Glutamatergic neuron (in vitro differentiated cells): ENCODE measurements at places on chromosomes 2 and 18.
A peak's percentile ranks its signal among the peaks of the same experiment; 100 is the strongest.

- peaks cover 28% of the 10 kb centered on the region for H3K4me1 ChIP-seq
- DNase-seq = no peak
These were observed 524.2 kb upstream of the TCF4 start for GRCh38 chr18:56112013-56112749.

GRCh38 chr18:77168811-77169311 is 36.3 kb upstream of the MBP start:
- peak overlapping the region; percentile 49 for H3K4me3 ChIP-seq
- no peaks in the 10 kb centered on the region for H3K36me3 ChIP-seq
- peaks cover 56% of the 10 kb centered on the region for H3K4me1 ChIP-seq
- peaks cover 15% of the 10 kb centered on the region for H3K27me3 ChIP-seq

- no peak for DNase-seq
- no peak overlapping the region for H3K27ac ChIP-seq
- H3K36me3 ChIP-seq = no peaks in the 10 kb centered on the region
- peaks cover 25% of the 10 kb centered on the region for H3K4me1 ChIP-seq
- no peaks in the 10 kb centered on the region for H3K27me3 ChIP-seq
- no peak overlapping the region for H3K4me3 ChIP-seq
These were observed 244.5 kb downstream of the TCF4 start for GRCh38 chr18:55343396-55344073.

GRCh38 chr2:238939521-238940403 is 91.9 kb downstream of the TWIST2 start:
- no peaks in the 10 kb centered on the region for H3K36me3 ChIP-seq
- no peak for DNase-seq
- H3K4me3 ChIP-seq = no peak overlapping the region
- H3K4me1 ChIP-seq = no peaks in the 10 kb centered on the region

DNA sequence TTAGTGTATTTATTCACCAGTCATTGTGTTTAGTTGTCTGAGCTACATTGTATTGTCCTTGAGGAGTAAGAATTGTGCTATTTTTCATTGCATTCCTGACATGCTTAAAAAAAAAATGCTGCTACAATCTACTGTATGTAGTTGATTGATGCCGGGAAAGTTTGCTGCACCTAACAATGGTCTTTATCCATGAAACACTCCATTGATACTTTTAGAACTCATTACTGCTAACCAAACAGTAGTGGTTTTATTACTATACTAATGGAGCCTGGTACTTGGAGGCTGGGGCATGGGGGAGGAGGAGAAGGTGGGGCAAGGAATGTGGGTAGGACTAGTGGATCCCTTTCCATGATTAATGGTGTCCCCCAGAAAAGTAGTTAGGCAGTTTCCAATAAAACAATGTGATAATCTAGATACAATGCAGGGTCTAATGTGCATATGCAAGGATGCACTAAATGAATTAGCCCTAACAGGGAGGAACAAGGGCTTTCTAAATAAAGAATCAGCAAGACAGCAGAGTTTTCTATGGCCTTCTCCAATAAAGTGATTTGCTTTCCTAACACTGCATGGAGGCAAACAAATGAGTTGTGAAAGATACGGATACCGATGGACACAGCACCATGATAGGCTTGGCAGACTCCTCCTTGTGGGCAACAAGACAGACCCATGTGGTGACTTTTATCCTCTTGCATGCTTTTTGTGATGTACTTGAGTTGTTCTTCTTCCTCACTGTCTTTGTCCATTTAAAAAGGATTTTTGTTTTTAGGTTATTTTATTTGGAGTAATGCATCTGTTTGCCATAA is 78.5 kb downstream of the FMNL2 start:
- no peak for DNase-seq
- no peak overlapping the region for H3K27ac ChIP-seq
- H3K4me1 ChIP-seq = peaks cover 68% of the 10 kb centered on the region
- H3K27me3 ChIP-seq = no peaks in the 10 kb centered on the region

- no peak for DNase-seq
- no peaks in the 10 kb centered on the region for H3K4me1 ChIP-seq
- no peak overlapping the region for H3K27ac ChIP-seq
- H3K27me3 ChIP-seq = no peaks in the 10 kb centered on the region
- no peaks in the 10 kb centered on the region for H3K36me3 ChIP-seq
- H3K4me3 ChIP-seq = no peak overlapping the region
These were observed 25.9 kb upstream of the SULT1C4 start for GRCh38 chr2:108351889-108352288.

DNA sequence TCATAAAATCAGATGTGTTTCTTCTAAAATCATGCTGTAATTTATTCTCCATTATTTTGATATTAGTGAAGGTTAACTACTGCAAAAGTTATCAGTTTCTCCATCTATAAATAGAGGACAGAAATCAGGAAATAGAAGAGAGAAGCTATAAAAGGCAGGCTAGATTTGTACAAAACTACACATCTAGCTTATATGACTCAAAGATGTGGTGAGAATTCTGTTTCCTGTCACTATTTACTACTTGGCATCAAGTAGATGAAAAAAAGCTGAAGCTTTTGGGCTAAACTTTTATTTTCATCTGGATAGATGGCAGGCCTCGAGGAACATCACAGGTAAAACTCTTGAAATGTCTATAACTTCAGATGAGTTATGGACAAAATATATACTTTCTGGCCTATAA is 49.8 kb upstream of the NAB1 start:
- no peak for DNase-seq
- no peak overlapping the region for H3K27ac ChIP-seq
- H3K4me3 ChIP-seq = no peak overlapping the region
- H3K36me3 ChIP-seq = no peaks in the 10 kb centered on the region
- H3K27me3 ChIP-seq = no peaks in the 10 kb centered on the region

GRCh38 chr18:45806226-45806625 is 19.2 kb upstream of the SIGLEC15 start:
- no peak for DNase-seq
- no peaks in the 10 kb centered on the region for H3K27me3 ChIP-seq
- peaks cover 5% of the 10 kb centered on the region for H3K4me1 ChIP-seq
- peak overlapping the region; percentile 18 for H3K4me3 ChIP-seq
- H3K27ac ChIP-seq = peak overlapping the region; percentile 78
- H3K36me3 ChIP-seq = peaks cover 15% of the 10 kb centered on the region

- H3K36me3 ChIP-seq = no peaks in the 10 kb centered on the region
- no peaks in the 10 kb centered on the region for H3K4me1 ChIP-seq
- no peaks in the 10 kb centered on the region for H3K27me3 ChIP-seq
These were observed 19.2 kb upstream of the XPO1 start for GRCh38 chr2:61557381-61557780.

- H3K27me3 ChIP-seq = no peaks in the 10 kb centered on the region
- H3K36me3 ChIP-seq = peaks cover 4% of the 10 kb centered on the region
- H3K4me3 ChIP-seq = no peak overlapping the region
These were observed 180.0 kb downstream of the NAPG start for GRCh38 chr18:10705786-10706185.

DNA sequence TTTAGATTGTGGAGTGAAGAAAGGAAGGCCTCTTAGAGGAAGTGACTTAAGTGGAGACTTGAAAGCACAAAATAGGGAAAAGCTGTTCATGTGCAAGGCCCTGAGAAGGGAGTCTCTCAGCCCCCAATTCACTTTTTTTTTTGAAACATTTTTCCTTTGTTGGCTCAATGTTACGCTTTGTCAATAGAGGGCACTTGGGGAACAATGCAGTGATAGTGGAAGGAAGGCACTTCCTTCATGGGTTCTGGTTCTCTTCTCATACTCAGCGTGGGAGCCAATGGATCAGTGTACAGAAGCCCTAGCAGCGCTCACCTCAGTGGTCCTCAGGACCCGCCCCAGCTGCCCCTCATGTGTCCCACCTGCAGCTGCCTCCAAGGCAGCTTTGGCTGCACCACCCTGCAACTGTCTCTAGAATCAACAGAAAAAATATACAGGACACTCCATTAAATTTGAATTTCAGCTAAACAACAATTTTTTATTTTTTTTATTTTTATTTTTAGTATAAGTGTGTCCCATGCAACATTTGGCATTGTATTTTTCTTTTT is 8.6 kb upstream of the C2orf42 start:
- no peak for DNase-seq
- no peaks in the 10 kb centered on the region for H3K27me3 ChIP-seq
- no peak overlapping the region for H3K4me3 ChIP-seq
- H3K36me3 ChIP-seq = peaks cover 4% of the 10 kb centered on the region
- no peaks in the 10 kb centered on the region for H3K4me1 ChIP-seq
- no peak overlapping the region for H3K27ac ChIP-seq

DNA sequence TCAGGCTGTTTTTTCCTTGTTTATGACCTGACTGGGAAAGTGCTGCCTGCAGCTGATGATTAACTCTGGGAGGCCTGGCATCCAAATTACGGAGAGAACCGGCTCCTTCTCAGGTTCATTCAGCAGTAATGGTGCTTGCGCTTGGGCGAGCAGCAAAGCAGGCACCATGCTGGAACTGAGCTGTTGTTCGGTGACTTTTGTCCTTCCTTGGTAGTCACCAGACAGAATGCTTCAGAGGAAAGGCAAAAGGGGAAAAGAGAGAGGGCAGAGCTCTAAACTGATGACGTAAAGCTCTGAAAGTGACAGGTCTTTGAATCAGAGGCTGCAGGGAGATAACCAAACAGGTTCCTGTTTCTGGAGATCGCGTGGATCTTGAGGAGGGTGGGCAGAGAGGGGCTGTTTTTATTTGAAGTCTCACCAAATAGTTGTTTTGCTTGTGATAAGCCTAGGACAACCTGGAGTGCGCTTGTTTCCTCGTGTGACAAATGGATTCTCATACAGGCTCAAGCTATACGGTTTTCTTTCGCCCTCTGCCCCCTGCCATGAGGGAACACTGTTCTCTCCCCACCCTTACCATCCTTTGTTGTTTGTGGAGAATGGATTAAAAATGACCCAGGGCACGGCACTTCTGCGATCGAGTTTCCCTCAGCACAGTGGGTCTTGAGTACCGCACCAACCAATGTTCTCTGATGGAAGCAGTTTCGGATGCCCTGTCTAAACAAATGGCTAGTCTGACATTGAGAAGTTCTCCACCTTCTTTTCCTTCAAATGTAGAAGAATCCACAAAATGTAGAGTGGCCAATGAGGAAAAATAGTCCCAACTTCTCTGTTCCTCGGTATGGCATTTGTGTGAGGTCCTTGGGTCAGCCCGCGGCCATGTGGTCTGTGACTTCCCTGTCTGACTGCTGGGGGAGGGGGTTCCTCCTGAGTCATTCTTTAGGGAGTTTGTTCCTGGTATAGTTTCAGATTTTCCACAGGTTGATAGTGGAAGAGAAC is 1.3 kb downstream of the RASGRP3 start:
- no peak overlapping the region for H3K4me3 ChIP-seq
- no peaks in the 10 kb centered on the region for H3K27me3 ChIP-seq
- no peak overlapping the region for H3K27ac ChIP-seq
- no peak for DNase-seq
- H3K4me1 ChIP-seq = peaks cover 8% of the 10 kb centered on the region

DNA sequence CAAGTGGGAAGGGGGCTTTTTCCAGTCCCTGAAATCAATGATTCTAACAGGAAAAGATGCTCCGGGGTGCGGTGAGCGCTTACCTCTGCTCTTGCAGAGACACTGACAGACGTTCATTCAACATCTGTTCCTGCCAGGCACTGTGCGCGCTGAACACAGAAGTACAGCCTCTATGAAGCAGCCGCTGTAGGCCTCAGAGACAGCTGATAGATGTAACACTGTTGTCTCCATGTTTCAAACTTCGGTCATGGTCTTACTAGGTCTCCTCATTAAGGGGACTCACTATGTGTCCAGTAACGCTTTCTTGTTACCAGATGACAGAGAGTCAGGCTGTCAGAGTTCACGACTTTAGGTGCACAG is 649 bp upstream of the CLIP4 start:
- DNase-seq = peak; percentile 37
- peaks cover 7% of the 10 kb centered on the region for H3K27me3 ChIP-seq
- peaks cover 9% of the 10 kb centered on the region for H3K4me1 ChIP-seq
- peak overlapping the region; percentile 92 for H3K4me3 ChIP-seq
- peak overlapping the region; percentile 85 for H3K27ac ChIP-seq
- no peaks in the 10 kb centered on the region for H3K36me3 ChIP-seq

- H3K27me3 ChIP-seq = no peaks in the 10 kb centered on the region
- no peaks in the 10 kb centered on the region for H3K36me3 ChIP-seq
- H3K27ac ChIP-seq = no peak overlapping the region
- no peak for DNase-seq
These were observed 96.7 kb upstream of the SLC39A10 start for GRCh38 chr2:195560209-195560895.

DNA sequence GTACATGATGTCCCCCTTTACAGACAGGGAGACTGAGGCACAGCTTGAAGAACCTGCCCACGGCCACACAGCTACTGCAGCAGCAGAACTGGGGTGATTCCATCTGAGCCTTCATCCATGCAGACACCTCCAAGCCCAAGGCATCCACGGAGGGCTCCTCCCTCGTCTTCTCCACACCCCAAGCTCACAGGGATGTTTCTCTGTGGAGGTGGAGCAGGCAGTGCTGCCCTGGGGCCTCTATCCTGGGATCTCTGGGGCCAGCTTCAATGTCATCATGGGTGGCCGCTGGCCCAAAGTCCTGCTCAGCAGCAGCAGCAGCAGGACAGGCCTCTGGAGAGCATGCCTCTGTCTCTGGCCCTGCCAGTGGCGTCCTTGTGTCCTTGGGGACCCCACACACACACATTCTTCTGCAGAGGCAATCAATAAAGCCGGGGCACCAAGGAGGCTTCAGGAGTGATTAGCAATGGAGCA is 31.2 kb downstream of the ADI1 start:
- H3K4me1 ChIP-seq = peaks cover 11% of the 10 kb centered on the region
- peaks cover 5% of the 10 kb centered on the region for H3K27me3 ChIP-seq
- H3K4me3 ChIP-seq = no peak overlapping the region
- H3K36me3 ChIP-seq = peaks cover 16% of the 10 kb centered on the region

- no peak overlapping the region for H3K4me3 ChIP-seq
- H3K27ac ChIP-seq = no peak overlapping the region
- H3K27me3 ChIP-seq = no peaks in the 10 kb centered on the region
- no peaks in the 10 kb centered on the region for H3K4me1 ChIP-seq
These were observed 28.4 kb downstream of the MEX3C start for GRCh38 chr18:51168960-51169662.

DNA sequence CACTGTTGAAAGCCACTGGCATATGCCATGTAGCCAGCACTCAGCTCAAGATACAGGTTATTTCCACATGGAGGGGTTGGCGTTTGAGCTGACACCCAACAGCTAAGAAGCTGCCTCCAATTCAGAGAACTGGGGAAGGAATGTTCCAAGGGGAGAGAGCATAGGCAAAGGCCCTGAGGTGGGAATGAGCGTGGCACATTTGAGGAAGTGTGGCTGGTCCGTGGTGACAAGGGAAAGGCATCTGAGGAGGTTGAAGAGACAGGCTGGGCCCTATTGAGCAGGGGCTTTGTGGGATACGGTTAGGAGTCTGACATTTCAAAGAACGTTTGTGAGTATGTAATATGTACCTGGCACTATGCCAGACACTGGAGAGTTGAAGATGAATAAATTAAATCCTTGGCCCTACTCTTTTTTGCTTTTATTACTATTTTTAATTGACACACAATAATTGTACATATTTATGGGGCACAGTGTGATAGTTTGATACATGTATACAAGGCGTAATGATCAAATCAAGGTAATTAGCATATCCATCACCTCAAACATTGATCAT is 27.6 kb upstream of the TMBIM1 start:
- no peaks in the 10 kb centered on the region for H3K36me3 ChIP-seq
- H3K4me3 ChIP-seq = no peak overlapping the region
- no peak for DNase-seq
